HEK293T (cell line): ENCODE measurements at places on chromosomes 11 and 22.

DNA sequence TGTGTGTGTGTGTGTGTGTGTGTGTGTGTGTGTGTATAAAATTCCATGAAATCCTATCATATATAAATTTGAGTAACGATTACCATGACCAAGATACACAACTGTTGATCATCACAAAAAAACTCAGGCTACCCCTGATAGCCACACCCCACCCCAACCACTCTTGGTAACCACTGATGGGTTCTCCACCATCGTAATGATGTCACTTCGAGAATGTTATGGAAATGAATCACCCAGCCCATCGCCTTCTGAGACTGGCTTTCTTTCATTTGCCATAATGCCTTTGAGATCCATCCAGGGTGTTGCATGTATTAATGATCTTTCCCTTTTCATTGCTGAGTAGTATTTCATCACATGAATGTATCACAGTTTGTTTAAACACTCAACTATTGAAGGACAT is 496.0 kb downstream of the MIAT start:
- no peak for DNase-seq

- no peak for DNase-seq
These were observed 39.0 kb downstream of the OTOG start for GRCh38 chr11:17585911-17586695.

GRCh38 chr11:32154275-32154674 is 63.4 kb downstream of the RCN1 start:
- DNase-seq: no peak

- DNase-seq: no peak
These were observed 88.0 kb downstream of the ZBTB16 start for GRCh38 chr11:114147375-114148012.

- DNase-seq: no peak
These were observed 11.5 kb downstream of the RIC8A start for GRCh38 chr11:218815-219593.

DNA sequence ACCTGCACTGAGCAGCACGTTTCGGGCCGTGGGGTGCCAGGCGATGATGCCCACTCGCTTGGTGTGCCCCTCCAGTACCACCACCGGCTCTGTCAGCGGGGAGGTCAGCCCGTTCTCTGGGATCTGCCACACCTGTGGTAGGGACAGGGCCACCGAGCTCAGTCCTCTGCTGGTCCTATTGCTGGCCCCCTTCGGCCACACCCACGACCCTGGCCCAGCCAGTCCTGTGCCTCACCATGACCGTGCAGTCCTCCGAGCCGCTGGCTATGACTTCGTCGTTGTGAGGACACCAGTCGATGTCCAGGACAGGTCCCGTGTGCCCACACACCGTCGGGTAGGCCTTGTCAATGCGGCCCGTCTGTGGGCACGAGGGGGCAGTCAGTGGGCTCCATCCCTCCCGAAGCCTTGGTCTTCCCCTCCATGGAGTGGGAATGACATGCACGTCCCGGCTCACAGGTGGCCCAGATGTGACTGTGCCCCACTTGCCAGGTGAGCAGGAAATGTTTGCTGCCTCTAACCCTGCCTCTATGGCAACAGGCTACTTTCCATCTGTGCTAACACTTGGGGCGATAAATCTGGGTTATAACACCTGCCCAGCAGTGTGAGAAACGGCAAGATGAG is 1.4 kb downstream of the CORO1B start:
- DNase-seq: no peak

DNA sequence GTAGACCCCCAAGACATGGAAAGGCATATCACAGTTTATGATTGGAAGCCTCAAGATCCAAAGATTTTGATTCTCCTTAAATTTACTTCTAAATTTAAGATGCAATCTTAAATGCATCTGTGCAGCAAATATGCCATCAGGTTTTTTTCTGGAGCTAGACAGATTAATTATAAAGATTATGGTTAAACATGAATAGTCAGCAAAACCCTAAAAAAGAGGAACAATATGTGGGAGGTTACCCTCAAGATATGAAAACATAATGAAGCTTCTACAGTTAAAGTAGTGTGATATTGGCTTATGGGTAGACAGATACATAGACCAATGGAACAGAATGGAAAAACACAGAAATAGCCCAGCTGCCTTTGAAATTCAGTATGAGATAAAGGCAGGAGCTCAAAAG is 31.7 kb downstream of the OR8B12 start:
- no peak for DNase-seq

DNA sequence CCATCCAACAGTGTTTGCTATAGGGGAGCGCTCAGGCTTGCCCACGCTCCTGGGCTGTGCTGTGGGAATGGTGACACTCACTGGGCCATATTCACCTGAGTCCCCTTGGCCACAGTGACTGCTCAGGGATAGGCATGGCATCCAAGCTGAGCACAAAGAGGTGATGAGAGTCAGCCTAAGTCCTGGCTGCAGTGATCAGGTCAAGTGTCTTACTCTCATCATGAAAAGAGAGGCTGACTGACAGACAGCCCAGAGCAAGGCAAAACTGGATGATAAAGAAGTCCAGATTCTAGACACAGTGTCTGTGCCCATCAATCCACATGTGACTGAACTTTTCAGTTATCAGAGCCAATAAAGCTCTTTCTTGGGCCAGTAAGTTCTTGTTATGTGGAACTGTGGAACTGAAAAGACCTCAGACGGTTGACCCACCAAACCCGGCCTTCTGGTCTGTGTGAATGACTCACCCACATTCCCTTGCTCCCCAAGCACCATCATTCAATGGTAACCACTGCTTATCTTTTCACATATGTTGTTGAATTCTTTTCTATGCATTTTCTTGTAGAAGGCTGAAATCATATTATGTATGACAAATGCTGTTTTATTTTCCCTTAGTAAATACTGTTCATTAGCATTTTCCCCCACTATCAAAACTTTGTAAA is 43.2 kb upstream of the YPEL1 start:
- no peak for DNase-seq
